ENCODE measurements at places on chromosomes 16 and 17.

DNA sequence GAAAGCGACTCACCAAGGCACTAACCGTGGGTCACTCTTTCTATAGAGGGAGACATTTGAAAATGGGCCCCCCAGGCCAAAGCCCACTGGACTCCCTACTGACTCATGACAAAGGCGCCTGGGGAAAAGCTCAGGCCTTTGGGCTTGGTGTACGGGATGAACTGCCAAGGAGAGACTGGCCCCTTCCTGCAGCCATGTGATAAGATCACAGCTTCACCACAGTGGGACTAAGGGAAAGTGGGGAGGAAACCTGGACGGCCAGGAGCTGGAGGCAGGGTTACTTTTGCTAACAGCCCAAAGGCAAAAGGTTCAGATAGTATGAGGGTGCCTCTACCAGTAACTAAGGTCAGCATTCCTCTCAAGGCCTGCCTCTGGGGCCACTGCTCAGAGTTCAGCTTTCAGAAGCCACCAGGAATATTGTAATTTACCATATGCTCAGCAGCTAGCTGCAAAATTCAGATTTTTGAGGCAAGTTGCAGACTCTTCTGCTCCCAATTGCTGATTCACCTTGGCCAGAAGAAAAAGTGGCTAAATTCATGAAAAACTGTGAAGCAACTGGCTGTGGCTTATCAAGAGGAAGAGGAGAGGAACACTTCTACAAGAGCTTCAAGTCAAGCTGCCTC lies 37.1 kb upstream of the SLC25A19 start:
- DNase-seq = no peak

DNA sequence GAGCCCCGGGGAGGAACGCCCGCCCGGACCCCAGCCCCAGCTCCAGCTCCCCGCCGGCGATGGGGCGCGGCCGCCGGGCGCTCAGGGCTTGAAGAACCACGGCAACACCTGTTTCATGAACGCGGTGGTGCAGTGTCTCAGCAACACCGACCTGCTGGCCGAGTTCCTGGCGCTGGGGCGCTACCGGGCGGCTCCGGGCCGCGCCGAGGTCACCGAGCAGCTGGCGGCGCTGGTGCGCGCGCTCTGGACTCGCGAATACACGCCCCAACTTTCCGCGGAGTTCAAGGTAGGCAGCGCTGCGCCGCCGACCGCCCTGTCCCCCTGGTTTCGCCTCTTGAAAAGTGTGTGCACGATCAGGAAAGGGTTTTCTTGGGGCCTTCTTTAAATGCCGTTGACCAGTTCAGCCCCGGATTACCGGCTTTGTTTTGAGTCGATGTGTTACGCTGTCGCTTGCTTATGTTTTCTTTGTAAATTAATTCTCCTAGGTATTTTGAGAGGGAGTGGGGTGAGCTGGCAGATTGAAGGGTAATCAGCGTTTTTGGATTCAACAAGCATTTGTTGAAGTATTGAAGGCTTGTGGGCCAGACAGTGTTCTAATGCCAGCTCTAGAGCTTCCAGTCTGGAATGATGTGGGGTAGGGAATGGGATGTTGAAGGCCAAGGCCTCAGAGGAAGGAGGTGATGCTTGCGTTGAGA lies 681 bp downstream of the USP43 start:
- peak; percentile 27 for DNase-seq

GRCh38 chr16:77721752-77722308 lies 484 bp upstream of the NUDT7 start:
- no peak for DNase-seq

GRCh38 chr16:79172976-79173500 lies 427.5 kb downstream of the MAF start:
- DNase-seq = no peak

All from stimulated activated CD8-positive, alpha-beta memory T cell treated with anti-CD3 and anti-CD28 coated beads, Interleukin-2, amount 100 ng/mL, for 48 hours (primary cell).